ENCODE measurements at places on chromosomes 12 and 14.

DNA sequence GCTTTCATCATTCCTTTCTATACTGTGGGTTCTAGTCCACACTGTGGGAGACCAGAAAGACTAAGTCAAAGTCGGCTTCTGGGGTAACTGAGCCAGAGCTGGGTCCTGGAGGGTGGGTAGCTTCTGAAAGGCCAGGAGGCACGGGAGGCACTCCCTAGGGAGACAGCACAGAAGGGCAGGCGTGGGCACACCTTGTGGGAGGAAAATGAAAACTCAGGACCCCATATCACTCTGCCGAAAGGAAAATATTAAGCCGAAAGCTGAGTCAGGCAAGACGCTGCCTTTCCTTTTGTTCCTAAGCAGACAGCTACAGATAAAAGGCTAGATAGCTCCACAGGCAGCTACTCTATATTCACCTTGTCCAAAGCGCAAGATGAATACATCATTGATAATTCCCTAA lies 20.7 kb downstream of the ANO2 start:
- DNase-seq = no peak

- no peak for DNase-seq
These were observed 212.9 kb downstream of the ESR2 start for GRCh38 chr14:64081174-64081746.

DNA sequence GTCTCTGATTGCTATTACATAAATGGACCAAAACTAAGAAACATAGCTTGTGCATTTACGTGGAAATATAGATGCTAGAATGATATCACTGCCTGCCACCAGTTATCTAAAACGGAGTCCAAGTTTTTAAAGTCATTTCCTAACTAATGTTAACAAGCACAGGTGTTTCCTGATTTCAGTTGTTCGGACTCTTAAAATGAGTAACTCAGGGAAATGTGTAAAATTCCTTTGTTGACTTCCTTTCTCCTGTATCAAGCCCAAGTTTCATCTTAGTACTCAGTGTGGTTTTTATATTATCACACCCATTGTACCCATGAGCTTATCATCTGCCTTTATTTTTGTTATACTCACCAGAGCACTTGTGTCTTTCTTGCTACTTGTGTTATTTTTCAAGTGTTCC lies 13.2 kb upstream of the PRKCH start:
- no peak for DNase-seq

GRCh38 chr14:60093080-60093479 lies 1.4 kb downstream of the PCNX4 start:
- no peak for DNase-seq

DNA sequence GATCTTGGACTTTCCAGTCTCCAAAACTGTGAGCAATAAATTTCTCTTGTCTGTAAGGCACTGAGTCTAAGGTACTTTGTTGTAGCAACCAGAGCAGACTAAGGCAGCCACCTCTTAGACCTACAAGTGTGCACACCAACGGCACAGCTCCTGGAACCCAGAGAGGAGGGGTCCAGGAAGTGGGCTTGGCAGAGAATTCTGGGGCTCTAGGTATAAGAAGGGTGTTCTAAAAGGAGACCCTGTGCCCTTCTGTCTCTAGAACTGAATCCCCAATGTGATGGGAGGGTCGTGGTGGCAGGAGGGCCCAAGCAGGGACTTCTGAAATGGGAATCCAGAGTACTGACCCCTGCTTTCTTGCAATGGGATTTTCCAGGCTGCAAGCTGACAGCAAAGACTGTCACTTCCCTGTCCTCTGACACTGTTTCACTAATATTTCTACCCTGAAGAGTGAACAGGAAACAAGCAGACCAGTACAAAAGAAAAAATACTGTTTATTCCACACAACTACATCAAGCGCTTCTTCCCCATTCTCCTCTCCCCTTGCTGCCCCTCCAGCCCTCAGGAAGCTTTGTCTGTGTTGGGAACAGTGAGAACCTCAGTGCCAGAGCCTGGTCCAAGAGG lies 13.6 kb upstream of the TFCP2 start:
- no peak for DNase-seq

Measured in mucosa of descending colon (tissue), 3 donors.